Pancreas (tissue), 10 donors: ENCODE measurements at places on chromosomes 3 and 15.
A peak's percentile ranks its signal among the peaks of the same experiment; 100 is the strongest.

- H3K27ac ChIP-seq, result no peak overlapping the region
- H3K4me3 ChIP-seq, result no peak overlapping the region
- no peaks in the 10 kb centered on the region for H3K27me3 ChIP-seq
Observed at GRCh38 chr3:38107911-38108648, 28.8 kb downstream of the ACAA1 start.

DNA sequence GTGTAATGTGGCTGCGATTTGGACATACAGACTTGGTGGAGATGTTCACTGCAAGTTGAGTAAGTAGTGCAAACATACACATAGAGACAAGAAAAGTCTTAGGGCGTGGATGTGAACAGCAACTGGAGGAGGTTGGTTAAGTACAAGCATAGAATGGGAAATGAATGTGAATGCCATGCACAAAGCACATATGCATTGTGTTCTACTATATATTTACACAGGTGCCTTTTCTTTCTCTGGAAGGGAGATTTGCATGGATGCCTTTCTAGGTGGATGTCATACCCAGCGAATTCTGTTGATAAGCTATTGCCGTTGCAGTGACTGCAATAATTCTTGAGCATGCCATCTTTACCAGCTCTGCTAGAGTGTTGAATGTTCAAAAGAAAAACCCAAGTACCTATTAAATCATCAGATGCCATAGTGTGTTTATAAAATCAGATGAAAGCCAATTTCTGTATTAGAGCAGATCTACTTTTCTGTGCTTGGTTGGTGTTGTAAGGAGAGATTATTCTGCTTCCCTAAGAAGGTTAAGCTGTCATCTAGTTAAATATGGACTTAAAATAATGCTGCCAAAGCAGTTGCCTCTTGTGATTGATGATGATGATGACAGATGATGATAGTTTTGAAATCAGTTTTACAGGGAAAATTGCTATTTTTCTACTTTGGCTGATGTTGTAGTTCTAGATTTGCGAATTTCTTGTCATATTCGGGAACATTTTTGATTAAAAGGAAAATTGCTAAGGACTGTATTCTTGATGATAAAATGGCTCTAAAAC lies 148.4 kb downstream of the CNTN4 start:
- H3K4me1 ChIP-seq, result no peaks in the 10 kb centered on the region
- no peak for DNase-seq
- H3K36me3 ChIP-seq, result no peaks in the 10 kb centered on the region
- H3K27me3 ChIP-seq, result no peaks in the 10 kb centered on the region
- no peak overlapping the region for H3K27ac ChIP-seq
- no peak overlapping the region for H3K4me3 ChIP-seq

GRCh38 chr15:89823836-89824606 lies 9.4 kb upstream of the ANPEP start:
- no peaks in the 10 kb centered on the region for H3K36me3 ChIP-seq
- H3K4me3 ChIP-seq, result no peak overlapping the region
- no peaks in the 10 kb centered on the region for H3K27me3 ChIP-seq
- DNase-seq, result no peak
- no peak overlapping the region for H3K27ac ChIP-seq

- DNase-seq, result no peak
- no peak overlapping the region for H3K4me3 ChIP-seq
- no peaks in the 10 kb centered on the region for H3K27me3 ChIP-seq
- no peaks in the 10 kb centered on the region for H3K36me3 ChIP-seq
- H3K27ac ChIP-seq, result no peak overlapping the region
Observed at GRCh38 chr3:102094506-102094905, 245.2 kb downstream of the NFKBIZ start.

DNA sequence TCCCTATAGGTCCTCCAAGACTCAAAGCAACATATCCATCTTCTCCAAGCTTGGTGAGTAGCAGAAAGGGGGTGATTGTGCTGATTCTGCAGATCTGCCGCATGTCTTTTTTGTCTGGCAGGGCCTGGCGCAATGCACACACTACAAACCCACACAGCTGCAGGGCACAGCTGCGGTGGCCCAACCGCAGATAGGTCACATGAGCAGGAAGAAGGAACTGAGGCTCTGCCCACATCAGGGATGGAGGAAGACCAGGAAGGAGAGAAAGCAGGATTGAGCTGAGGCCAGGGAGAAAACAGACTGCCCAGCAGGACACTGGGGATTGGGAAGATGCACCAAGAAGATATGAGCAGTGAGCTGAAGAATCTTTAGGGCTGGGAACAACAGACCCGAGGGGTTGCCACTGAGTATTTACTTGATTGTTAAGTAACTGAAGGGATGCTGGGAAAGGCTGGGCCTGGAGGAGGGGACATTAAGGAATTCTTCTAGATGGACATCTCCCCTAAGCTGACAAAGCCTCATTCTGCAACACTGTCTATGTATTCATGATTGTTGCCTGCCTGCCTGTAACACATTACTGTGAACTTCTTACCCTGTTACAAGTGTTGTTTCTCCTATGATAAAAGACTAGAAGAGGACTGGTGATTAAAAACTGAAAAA lies 126.7 kb downstream of the MYLK start:
- no peaks in the 10 kb centered on the region for H3K36me3 ChIP-seq
- H3K4me3 ChIP-seq, result no peak overlapping the region
- H3K27ac ChIP-seq, result no peak overlapping the region
- H3K27me3 ChIP-seq, result no peaks in the 10 kb centered on the region
- no peak for DNase-seq

DNA sequence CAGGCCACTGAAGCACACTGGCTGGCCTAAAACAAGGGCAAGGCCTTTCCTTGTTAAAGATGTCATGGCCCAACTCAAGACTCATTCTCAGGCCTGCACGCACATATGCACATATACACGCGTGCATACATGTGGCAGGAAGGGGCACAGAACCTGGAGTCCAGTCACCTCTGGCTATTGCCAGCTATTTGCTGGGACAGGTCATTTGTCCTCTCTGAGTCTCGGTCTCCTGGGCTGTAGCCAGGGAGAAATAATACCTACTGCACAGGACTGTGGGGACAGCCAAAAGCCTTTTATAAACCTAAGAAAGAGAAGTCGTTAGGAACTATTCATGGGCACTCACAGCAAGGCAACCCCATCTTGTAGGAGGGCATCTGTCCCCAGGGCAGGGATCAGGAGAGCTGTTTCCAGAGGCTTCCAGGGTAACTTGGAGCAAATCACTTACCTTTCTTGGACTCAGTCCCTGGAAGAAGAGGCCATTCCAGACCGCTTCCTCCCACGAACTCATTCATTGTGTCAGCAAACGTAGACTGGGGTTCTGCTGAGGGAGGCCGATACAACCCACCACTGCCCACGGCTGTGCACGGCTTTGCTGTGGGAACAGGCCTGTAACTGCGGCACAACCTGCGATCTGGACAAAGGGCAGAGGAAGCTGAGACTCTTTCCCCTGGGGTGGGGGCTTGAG lies 41.1 kb upstream of the RHO start:
- H3K4me3 ChIP-seq, result no peak overlapping the region
- H3K27ac ChIP-seq, result no peak overlapping the region
- H3K27me3 ChIP-seq, result no peaks in the 10 kb centered on the region
- no peaks in the 10 kb centered on the region for H3K36me3 ChIP-seq

- H3K36me3 ChIP-seq, result no peaks in the 10 kb centered on the region
- no peaks in the 10 kb centered on the region for H3K27me3 ChIP-seq
- peaks cover 7% of the 10 kb centered on the region for H3K4me1 ChIP-seq
- no peak overlapping the region for H3K4me3 ChIP-seq
Observed at GRCh38 chr3:178079966-178080365, 456.3 kb upstream of the KCNMB2 start.

GRCh38 chr15:68808770-68809169 lies 11.9 kb downstream of the ANP32A start:
- H3K4me3 ChIP-seq, result no peak overlapping the region
- peaks cover 10% of the 10 kb centered on the region for H3K4me1 ChIP-seq
- no peak overlapping the region for H3K27ac ChIP-seq
- no peak for DNase-seq

DNA sequence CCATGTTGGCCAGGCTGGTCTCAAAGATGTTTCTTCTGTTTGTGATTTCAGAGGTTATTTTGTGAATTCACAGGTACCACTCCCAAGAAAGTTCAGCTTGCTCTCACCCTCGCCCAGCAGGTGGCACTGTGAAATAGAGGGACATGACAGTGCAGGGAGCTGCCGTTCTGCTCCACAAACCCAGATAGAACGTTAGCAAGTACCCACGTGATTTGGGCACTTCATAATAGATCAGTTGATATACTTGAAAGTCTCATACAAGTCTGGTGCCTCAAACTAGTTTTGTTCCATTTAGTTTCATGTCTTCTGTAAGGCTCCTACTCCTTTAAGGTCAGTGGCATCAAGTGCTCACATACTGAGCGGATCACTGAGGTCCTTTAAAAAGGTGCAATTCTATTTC lies 45.5 kb downstream of the FILIP1L start:
- H3K4me3 ChIP-seq, result no peak overlapping the region
- H3K4me1 ChIP-seq, result no peaks in the 10 kb centered on the region
- peak; percentile 68 for DNase-seq
- H3K27me3 ChIP-seq, result no peaks in the 10 kb centered on the region

DNA sequence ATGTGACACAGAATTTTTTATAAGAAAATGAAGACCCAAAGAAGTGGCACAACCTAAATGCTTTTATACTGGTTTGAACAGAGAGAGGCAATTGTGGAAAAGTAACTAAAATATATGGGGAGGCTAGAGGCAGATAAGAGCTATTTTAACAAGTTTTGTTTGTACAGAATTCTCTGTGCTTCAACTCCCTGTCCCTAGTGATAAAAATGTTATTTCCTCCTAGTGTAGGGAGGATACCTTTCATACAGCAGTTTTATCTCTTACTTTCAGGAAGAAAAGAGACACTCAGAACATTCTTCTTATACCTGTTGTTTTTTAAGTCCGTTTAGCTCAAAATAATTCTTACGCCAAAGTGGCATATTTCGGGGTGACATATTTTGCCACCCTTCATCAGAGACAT lies 21.2 kb upstream of the ZNF639 start:
- H3K36me3 ChIP-seq, result no peaks in the 10 kb centered on the region
- DNase-seq, result no peak
- no peaks in the 10 kb centered on the region for H3K27me3 ChIP-seq
- no peaks in the 10 kb centered on the region for H3K4me1 ChIP-seq
- no peak overlapping the region for H3K27ac ChIP-seq

DNA sequence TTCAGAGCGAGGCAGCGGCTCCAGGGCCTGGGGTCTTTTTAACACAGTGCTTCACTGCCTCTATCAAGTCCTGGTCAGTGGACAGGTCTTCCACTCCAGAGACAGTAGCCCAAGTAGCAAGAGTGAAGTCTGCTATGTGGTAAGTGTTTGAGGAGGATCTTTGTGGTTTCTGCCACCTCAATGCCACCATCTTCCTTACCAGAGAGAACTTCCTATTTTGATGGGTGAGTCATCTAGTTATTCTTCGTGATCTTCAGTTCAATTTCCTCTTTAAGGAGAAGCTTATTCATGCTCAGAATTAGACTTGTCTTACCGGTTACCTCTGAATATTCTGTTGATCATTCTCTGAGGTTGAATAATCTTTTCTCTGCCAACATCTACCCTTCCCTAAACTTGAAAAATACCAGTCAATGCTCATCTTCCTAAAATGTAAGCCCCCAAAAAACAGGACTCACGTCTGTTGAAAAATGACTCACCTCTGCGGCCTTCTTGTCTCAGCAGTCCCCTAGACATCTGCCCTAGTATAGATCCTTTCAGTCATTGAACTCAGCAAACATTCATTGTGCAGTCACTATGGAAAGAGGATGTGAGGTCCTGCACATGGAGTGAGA lies 32.2 kb upstream of the BCL6 start:
- H3K27ac ChIP-seq, result no peak overlapping the region
- no peak for DNase-seq
- H3K4me3 ChIP-seq, result no peak overlapping the region
- no peaks in the 10 kb centered on the region for H3K27me3 ChIP-seq
- no peaks in the 10 kb centered on the region for H3K36me3 ChIP-seq
- no peaks in the 10 kb centered on the region for H3K4me1 ChIP-seq

DNA sequence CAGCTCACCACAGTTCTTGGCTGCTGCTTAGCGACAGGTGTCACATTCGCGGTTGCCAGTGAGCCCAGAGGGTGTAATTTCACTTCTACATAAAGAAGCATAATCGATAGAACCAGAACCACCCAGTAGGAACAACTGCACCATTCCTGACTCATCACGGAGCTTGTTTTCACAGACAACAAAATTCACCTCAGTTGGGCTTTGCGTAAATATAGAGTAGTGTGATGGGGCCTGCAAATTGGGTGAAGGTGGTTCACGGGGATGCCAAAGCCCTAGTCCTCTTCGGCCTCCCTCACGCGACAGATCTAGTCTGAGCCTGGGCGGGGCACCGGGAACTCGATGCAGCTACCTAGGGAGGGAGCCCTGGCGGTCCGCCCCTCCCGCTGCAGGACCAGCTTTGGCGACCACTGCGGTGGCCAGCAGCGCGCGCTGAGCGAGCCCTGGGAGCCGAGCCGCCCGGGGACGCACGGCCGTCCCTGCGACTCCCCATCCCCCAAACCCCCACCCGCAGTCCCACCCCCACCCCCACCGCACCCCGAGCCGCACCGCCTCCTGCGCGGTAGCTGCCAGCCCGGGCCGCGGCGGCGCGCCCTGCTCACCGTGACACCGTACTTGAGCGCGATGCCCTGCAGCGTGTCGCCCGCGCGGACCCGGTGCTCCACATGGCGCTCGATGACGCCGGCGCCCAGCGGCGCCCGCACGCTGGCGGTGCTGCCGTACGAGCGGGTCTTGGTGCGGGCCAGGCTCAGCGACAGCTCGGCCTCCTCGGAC lies 519 bp downstream of the LYSMD2 start:
- H3K4me1 ChIP-seq, result peaks cover 8% of the 10 kb centered on the region
- H3K4me3 ChIP-seq, result peak overlapping the region; percentile 78
- peak overlapping the region; percentile 86 for H3K27ac ChIP-seq

DNA sequence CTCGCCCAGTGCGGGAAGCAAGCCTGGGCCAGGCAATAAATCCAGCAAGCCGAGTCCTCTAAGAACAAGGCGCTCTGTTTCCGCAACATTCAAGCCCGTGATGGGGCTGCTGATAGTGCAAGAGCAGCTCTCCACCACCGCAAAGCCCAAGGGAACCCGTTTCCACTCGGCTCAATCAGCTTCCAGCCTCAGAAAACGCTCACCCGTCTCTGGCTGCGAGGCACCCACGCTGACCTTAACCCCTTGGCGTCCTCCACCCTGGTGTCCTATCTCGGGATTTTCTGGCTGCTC lies 17.8 kb downstream of the SPATA12 start:
- H3K4me3 ChIP-seq, result peak overlapping the region; percentile 69
- no peaks in the 10 kb centered on the region for H3K27me3 ChIP-seq
- no peaks in the 10 kb centered on the region for H3K36me3 ChIP-seq

GRCh38 chr3:37537914-37538691 lies 323.6 kb upstream of the CTDSPL start:
- H3K27ac ChIP-seq, result no peak overlapping the region
- no peaks in the 10 kb centered on the region for H3K36me3 ChIP-seq
- H3K27me3 ChIP-seq, result no peaks in the 10 kb centered on the region
- no peak for DNase-seq
- no peak overlapping the region for H3K4me3 ChIP-seq

GRCh38 chr15:62104846-62105245 lies 38.1 kb downstream of the C2CD4A start:
- H3K36me3 ChIP-seq, result no peaks in the 10 kb centered on the region
- no peaks in the 10 kb centered on the region for H3K27me3 ChIP-seq
- no peak for DNase-seq
- H3K27ac ChIP-seq, result no peak overlapping the region
- peaks cover 13% of the 10 kb centered on the region for H3K4me1 ChIP-seq
- H3K4me3 ChIP-seq, result no peak overlapping the region
